Muscle of leg (tissue), 16 donors: ENCODE measurements at places on chromosomes 12 and 14.

DNA sequence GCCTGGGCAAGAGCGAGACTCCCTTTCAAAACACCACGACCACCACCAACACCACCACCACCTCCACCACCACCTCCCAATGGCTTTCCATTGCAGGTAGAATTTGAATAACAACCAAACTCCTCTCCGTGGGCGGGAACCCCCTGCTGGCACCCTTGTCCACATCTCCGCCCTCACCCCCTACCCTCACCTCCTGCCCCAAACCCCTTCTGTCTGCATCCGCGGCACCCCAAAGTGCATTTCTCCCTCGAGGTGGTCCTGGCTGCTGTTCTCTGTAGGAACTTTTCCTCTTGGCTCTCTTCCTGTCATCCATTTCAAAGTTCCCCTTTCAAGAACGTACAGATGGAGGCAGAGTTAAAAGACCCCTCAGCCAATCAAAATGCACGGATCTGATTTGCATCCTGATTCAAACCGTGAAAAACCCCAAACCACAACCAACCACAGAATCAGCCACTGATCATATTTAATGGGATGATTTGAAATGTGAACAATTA is 3.8 kb downstream of the SDSL start:
- DNase-seq: no peak

DNA sequence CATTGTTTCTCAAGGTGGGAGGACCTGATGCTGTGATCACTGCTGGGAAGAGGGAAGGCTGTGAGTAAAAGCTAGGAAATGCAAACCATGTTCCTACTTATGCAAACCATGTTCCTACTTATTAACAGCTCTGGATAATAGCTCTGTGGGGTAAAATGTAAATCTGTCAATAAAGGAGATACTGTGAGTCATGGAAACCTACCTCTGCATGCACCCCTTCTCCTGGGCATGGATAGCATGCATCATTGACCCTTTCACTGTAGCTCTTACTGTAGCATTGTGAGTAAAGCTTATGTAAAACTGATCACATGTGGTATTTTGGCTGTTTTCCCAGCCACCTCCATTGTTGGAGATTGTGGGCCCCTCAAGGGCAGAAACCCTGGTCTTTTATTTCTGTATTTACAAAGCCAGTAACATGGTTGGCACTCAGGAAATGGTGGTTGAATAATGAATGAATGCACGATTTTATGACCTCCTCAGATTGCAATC is 253.7 kb downstream of the GRIN2B start:
- DNase-seq: no peak

GRCh38 chr12:32864731-32865130 is 31.8 kb downstream of the PKP2 start:
- no peak for DNase-seq

- DNase-seq: no peak
Measured at GRCh38 chr14:21049271-21049673, 7.1 kb downstream of the RNASE7 start.

DNA sequence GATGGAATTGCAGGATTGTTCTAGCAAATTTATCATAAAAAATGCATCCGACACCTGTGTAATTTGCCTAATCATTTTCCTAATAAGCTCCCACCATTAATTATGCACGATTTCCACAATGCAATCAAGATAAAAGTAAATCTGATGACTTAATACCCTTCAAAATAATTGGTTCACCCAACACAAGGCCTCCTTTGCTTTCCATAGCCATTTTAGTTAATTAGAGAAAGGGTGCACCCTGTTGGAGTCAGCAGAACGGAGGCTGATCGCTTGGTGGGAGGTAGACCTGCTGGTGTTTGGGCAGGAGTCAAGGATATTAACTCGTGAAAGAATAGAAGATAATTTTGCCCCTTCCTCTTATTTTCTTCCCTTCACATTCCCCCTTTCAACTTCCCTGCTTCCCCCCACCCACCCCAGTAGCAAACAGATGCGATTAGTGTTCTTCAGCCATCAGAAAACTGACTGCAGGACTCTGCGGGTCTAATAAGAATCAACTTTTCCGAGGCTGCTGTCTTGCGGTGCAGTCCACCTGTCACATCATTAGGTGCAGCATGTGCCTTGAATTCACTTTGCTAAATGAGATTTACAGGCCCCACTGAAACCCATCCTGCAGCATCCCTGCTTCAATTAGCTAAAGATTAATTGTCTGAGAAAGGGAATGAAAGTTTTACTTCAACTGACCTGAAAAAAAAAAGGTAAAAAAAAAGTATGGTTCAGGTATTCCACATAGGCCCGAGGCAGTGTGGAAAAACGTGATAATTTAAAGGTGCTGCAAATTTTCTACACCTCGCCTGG is 553.7 kb upstream of the LMO3 start:
- DNase-seq: no peak

DNA sequence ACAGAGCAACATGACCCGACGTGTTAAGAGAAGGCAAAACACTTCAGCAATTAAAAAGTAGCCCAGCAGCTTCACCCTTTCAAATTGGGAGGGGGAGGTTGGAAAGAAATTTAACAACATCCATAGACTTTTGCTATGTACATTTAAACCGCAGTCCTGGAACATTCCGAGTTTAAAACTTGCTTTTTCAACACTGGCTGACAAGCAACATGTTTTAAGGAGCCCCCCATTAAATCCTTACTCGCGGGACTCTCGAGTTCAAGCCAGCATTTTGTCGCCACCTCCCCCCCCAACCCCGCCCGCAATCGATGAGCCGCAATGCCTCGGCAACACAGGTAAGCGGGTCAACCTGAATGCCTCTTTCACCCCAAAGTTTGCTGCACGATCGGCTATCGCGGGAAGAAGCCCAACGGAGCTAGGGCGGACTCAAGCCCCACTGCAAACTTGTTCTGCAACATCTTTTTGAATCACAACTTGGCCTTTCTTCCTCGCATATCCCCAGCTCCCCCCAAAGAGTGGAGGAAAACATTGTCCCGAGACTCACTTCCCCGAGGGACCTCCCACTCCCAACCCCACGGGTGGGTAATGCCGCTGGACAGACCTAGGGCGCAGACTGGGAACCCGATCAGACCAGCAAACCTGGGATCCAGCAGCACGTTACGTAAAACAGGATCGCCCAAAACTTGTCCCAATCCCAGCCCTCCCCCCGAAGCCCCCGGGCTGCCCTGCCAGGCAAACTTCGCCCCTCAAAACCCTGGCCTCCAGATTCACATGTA is 777 bp downstream of the ZFP36L1 start:
- DNase-seq: peak; percentile 43
